ENCODE measurements at places on chromosomes 5 and 9.
A peak's percentile ranks its signal among the peaks of the same experiment; 100 is the strongest.

DNA sequence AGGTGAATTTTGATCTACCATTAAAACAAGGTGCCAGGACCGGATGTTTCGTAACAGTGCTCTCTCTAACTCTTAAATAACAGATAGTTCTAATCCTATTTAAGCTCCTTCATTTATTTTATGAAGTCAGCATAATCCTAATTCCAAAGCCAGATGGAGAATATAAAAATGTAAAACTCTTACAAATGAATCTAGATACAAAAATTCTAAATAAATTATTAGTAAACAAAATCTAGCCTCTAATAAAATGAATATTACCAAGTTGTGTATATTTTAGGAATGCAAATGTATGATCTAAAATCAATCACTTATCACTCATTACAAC, 32.4 kb upstream of the IL33 start:
- no peak for DNase-seq

DNA sequence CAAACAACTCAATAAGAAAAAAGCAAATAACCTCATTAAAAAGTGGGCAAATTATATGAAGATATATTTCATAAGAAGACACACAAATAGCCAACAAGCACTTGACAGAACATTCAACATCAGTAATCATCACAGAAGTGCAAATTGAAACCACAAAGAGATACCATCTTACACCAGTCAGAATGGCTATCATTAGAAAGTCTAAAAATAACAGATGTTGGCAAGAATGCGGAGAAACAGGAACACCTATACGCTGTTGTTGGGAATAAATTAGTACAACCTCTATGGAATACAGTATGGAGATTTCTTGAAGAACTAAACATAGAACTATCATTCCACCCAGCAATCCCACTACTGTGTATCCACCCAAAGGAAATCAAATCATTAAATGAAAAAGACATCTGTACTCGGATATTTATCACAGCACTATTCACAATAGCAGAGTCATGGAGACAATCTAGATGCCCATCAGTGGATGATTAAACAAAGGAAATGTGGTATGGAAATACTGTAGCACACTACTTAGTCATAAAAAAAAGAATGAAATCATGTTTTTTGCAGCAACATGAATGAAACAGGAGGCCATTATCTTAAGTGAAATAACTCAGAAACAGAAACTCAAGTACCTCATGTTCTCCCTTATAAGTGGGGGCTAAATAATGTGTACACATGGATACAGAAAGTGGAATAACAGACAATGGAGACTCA, 106.8 kb upstream of the FST start:
- no peak for DNase-seq

GRCh38 chr9:9997585-9997984, 615.2 kb downstream of the PTPRD start:
- DNase-seq, result no peak

DNA sequence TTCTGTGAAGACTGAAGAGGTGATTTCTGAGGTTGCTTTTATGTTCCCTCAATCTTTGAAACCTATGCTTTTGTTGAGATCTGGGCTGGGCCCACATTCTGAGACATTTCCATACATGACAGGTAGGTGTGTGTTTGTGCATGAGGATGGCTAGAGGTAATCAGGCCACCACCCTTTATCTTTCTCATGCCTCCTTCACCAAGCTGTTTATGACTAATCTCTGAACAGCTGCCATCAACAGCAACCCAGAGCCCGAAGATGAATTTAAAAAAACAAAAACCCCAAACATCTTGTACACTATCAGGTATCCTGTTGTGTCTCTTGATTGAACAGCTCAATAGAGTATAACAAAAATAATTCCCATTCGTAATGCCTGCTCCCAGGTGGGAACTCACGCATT, 12.6 kb upstream of the C5orf46 start:
- no peak for DNase-seq

DNA sequence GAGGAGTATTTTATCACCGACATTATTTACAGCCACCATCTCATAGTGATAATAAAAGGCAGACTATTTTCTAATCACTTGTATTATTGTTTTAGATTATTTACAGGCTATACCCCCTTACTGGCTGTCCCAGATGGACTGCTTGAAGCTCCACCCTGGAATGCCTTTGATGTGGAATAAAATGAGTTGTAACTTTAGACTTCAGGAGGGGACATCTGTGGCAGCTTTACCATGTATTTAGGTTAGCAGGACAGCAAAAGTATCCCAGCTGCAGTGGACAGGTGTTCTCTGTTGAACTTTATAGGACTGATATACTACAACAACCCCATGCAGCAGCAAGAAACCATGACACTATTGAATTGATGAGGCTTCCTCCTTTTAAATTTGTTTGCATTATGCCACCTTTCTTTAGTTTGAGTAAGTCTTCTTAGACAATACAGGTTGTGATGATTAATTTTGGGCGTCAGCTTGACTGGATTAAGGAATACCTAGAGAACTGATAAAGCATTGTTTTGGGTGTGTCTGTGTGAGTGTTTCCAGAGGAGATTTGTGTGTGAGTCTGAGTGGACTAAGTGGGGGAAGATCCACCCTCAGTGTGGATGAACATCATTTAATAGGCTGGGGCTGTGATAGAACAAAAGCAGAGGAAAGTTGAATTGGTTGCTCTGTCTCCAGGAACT, 29.2 kb upstream of the C9orf57 start:
- DNase-seq, result peak; percentile 15

DNA sequence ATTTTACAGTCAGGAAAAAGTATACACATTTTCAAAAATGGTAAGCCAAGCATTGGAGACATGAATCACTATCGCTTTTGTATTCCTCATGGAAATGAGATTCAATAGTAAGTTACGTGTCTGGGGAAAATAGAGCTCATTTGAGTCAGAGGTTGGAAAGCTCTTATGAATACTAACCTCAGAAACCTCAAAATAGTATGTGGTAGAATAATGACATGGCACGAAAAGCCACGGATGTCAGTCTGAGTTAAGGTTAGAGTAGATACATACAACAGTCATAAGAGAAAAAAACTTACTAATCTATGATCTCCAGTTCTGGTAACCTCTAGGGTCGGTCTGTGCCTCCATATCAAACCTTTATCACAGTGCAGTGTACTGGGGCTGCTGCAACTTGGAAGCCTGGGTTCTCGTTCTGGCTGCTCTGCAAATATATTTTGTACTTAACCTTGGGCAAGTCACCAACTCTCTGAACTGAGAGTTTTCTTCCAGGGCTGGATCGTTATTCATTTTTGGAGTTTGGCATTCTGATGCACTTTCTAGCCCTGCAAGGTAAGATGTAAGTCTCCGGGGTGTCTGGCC, 31.8 kb downstream of the MAP1B start:
- DNase-seq, result no peak

- no peak for DNase-seq
These were observed 11.8 kb upstream of the EXOC3 start for GRCh38 chr5:431001-431710.

- DNase-seq, result no peak
These were observed 47.2 kb downstream of the SGTB start for GRCh38 chr5:65674749-65675148.
